ENCODE measurements at places on chromosomes 1 and 21. TPM values are rescaled to one million over a fixed set of nuclear protein-coding genes. Genes with fewer than 3 reads are reported as not detected.

DNA sequence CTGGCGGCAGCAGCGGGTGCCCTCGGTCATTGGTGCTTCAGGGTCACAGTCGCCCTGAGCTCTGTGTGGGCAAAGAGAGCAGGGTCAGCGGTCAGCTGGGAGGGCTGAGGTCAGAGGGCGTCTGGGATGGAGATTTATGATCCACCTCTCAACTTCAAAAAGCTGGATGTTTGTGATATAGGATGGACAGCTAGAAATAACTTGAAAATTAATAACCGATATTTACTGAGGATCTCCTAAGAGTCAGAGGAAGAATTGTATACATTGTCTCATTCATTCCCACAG, 2.0 kb downstream of the LEFTY1 start:
- DNase-seq, result no peak

- no peak for DNase-seq
Observed at GRCh38 chr1:208929575-208929974, 653.9 kb upstream of the CAMK1G start.

DNA sequence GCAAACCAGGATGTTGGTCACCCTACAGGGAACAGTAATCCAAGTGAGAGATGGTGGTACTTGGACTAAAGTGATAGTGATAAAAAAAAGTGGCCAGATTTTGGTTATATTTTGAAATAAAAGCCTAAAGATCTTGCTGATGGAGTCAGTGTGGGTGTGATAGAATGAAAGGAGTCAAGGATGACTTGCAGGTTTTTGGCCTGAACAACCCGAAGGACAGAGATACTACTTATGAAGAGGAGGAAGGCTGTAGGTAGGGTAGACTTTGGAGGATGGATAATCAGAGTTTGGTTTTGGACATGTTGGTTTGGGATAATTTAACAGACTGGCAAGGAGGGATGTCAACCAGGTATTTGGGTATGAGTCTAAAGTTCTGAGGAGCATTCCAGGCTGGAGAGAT, 1.5 kb upstream of the TEX38 start:
- DNase-seq, result no peak

DNA sequence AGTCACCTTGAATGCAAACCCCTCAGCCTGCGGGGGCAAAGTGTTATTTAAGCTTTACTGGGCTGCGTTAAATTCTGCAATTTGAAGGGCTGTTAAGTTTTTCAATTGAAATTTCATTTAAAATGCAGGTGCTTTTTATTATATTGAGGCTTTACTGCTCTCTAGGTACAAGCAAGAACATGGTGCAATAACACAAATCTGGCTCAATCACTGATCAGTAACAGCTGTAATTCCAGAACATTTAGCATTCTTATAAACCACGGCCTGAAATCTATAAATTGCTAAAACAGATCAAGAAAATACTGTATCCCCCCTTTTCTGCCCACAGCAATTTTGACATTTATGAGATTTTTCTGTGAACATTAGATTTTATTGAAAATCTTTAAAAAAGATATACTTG, 322.8 kb downstream of the KCTD3 start:
- no peak for DNase-seq

DNA sequence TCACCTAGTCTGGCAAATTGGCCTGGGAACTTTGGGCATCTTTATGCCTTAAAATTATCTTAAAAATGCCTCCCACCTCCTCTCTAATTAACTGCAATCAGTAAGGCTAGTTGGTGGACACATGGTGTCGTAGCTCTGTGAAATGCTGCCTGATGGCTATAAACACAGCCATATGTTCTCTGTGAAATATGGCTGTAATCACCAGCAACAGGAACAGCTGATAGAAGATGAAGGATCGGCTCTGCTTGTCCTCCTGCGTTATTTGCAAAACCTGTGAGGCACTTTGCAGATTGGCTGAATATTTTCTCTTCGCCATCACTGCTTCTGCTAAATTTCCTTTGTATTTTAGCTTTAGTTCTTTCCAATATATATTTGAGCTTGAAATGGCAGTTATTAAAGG, 419.6 kb downstream of the RWDD3 start:
- no peak for DNase-seq

- peak; percentile 98 for DNase-seq
Observed at GRCh38 chr1:183270541-183271141, 84.6 kb downstream of the LAMC2 start.

DNA sequence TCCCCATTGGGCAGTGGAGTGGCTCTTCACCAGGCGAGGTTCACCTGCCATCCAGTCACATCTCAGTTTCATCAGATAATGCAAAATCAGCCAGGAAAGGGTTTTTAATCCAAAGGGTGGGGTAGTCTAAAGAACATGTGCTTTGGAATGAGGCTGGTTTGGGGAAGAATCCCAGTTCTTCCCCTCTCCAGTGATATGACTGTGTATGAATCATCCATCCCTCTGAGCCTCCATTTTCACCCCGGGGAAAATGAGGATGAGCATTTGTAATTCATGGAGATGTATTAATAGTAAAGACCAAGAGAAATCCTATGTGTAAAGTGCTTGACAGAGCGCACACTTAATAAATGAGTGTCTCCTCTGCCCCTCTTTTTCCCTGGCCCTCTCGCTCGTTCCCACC, 215.1 kb upstream of the FGGY start:
- DNase-seq, result no peak

DNA sequence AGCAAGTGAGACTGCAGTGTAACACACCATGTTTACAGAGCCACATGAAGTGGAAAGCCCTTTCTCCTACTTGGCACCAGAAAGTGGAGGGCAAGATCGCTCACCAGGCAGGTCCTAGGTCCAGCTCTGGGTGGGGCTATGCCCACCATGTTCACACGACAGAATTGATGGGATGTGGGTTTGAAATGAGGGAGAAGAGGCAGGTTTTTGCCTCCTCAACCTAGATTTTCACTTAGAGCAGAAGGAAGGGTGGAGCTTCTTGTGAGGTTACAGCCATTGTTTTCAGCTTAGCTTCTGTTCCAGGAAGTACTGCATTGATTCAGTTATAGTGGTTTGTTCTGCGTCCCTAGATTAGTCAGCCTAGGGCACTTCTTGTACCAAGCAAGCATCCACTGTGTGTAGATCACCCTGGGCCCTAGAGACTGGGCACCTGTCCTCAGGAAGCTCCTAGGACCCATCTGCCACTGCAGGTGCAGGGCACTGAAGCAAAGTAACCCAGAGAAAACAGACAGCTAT, 2.3 kb downstream of the CD53 start:
- no peak for DNase-seq

DNA sequence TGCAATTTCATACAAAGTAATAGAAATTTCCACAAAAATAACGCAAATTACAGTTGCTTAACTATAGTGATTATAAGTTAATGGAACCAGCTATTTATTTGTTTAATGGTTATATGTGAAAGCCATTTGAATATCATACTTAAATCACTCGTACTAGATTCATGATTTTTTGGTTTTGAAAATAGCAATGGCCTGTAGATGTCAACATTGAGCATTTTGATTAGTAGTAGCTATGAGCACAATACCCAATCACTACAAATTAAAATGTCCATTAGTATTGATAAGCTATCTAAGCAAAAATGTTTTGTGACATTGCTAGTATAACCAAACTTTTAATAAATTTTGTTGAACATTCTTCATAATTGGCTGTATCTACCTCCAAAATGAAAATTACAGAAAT, 10.0 kb downstream of the COL24A1 start:
- DNase-seq, result no peak

GRCh38 chr1:27992276-27992675, 32.5 kb downstream of the XKR8 start:
- DNase-seq, result no peak

DNA sequence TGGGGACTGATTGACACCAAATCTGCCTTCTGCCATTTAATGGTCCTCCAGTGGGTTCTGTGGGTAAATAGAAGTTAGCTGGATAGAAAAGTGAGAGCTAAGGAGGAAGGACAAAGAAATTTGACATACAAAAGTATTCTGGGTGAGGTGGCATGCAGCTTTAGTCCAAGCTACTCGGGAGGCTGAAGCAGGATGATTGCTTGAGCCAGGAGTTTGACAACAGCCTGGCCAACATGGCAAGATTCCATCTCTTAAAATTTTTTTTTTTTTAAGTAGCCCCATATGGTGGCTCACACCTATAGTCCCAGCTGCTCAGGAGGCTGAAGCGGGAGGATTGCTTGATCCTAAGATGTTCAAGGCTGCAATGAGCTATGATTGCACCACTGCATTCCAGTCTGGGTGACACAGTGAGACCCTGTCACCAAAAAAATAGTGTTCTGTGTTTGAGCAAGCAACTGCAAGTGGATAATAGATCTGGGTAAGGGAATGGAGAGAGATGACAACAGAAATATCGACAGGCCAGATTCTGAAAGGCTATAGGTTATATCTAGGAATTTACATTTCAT, 13.4 kb downstream of the RTCA start:
- no peak for DNase-seq

DNA sequence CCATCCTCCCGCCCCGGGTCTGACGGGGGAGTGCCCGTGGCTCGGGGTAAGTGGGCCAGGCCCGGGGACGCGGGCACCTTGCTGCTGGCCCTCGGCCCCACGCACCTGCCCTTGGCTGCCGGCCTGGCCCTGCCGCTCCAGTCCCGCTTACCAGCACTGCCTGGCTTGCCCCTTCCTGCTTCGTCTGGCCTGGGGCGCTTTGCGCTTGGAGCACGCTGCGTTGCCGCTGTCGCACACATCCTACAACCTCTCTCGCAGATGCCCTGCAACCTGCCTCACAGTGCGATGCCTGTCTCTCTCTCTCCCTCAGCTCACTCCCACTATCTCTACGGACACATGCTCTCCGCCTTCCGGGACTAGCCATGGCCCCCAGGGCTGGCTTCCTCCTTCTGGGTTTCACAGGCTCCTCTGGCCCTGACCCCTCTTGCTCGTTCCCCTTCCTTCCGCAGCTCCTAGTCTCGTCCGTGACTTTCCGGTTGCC, 9.7 kb downstream of the MYOG start:
- DNase-seq, result no peak

DNA sequence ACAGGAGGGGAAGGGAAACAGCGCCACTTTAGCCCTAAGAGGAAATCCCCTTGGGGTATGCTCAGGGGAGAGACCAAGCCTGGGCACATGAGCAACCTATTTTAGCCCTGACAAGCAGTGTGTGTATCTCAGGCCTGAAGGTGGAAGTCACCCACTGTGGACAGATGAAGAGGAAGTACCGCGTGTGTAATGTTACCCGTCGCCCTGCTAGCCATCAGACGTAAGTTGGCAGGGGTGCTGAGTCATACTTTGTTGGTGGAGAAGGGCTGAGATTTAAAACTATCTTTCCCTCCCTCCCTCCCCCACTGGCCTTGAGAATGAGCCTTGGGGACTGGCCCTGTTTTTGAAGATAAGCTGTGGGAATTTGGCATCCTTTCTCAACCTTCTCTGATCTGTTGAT, 11.2 kb downstream of the AGO1 start:
- DNase-seq, result no peak

DNA sequence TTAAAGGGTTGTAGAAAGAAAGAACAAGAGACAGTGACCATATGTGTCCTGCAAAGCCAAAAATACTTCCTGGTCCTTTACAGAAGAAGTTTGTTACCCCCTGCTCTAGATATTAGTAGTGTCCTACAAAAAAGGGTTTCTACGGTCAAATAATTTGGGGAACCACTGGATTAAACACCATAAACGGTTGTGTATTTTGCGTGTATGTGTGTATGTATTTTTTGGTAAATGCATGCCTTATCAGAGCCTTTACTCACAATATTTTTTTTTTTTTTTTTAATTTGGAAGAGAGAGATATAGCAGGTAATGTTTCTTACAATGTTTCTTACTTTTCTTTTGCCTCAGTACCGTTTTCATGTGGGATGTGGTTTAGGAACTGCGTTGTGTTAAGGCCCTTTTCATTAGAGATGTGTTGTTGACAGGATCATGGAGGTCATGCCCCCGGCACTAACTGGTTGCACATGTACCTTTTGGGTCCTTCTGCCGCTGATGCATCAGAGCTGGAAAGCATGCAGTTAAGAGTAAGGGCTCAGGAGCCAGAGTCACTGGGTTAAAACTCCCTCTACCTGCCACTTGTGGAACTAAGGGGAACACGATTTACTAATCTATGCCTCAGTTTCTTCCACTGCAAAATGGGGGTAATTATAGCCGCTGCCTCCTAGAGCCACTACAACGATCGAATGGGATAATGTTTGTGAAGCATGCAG, 234.6 kb upstream of the KAZN start:
- no peak for DNase-seq

DNA sequence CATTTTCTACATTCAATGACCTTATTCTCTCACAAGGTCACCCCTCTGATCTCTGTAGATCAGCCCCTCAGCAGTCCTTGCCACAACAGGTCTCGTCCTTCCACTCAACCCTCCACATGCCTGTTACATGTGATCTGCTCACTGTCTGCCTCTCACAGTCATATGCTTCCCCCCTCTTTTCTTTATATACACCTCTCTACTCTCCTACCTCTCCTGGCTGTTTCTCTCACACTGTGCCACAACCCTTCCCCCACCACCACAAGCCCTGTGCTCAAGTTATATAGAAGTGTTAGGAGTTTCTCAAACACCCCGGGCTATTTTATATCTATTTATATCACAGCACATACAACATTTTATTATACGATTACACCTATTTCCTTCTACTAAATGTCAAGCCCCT, 12.6 kb downstream of the B3GALNT2 start:
- no peak for DNase-seq

- no peak for DNase-seq
Observed at GRCh38 chr1:82849460-82849859, 1048.7 kb downstream of the ADGRL2 start.

GRCh38 chr1:84998642-84999280, 1.8 kb upstream of the MCOLN2 start:
- DNase-seq, result no peak

GRCh38 chr1:58440696-58441095, 105.8 kb downstream of the OMA1 start:
- no peak for DNase-seq

The LCE2D gene
- total RNA-seq, result not detected

The ZDHHC18 gene
- total RNA-seq, result 15.2 TPM

The KLHDC7A gene
- total RNA-seq, result not detected

The ZNF496 gene
- total RNA-seq, result 30.2 TPM

The FMO4 gene
- total RNA-seq, result 0.89 TPM

The SPRR1B gene
- total RNA-seq, result not detected

The RPL11 gene
- 2,371 TPM for total RNA-seq

The SLC30A2 gene
- total RNA-seq, result not detected

The SLAMF6 gene
- not detected for total RNA-seq

The LINGO4 gene
- total RNA-seq, result not detected

The PIGR gene
- total RNA-seq, result not detected

The TMCO4 gene
- 3.8 TPM for total RNA-seq

The OVAAL gene
- not detected for total RNA-seq

The LYPD8 gene
- total RNA-seq, result not detected

The NEGR1 gene
- total RNA-seq, result 2.3 TPM

The KRTAP12-2 gene
- not detected for total RNA-seq

The PRELP gene
- not detected for total RNA-seq

The DNAI4 gene
- 2.9 TPM for total RNA-seq

The FAM151A gene
- total RNA-seq, result not detected

The LAMB3 gene
- 19.7 TPM for total RNA-seq

The AMPD1 gene
- not detected for total RNA-seq

The KCNA3 gene
- total RNA-seq, result not detected
